ENCODE measurements at places on chromosomes 5 and 9.

- DNase-seq: no peak
Measured at GRCh38 chr5:13558408-13558807, 386.1 kb downstream of the DNAH5 start.

- no peak for DNase-seq
Measured at GRCh38 chr9:116365056-116365471, 211.5 kb downstream of the PAPPA start.

DNA sequence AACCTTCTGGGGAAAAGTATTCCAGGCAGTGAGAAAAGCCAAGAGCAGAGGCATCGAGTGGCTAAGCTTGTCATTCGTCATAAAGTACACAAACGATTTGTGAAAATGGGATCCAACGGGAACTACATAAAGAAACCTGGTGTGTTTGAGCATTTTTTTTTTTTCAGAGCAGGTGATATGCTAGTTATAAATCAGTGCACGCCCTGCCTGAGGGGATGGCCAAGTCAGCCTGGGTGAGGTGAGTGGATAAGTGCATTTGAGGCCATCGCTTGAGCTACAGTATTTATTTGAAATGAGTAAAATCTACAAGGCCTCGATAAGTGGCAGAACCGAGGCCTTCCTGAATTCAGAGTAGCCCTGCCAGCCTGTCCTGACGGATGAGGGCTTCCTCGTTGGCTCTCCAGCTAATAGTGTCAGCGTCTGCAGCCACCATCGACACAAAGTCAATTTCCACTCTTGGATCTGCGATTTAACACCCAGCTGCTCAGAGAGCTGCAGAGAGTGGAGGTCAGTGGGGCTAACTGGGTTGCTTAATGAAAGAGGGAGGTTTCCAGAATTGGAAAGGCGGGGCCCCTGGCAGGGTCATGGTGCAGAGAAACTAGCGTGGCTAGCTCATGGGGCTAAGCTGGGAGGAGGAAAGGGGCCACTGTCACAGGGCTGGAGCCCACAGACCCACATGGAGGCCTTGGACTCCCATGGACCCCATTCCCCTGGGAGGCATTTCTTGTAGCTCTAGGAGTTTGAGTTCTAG lies 27.3 kb downstream of the PPARGC1B start:
- DNase-seq: no peak

- no peak for DNase-seq
Measured at GRCh38 chr9:2065704-2066103, 50.6 kb downstream of the SMARCA2 start.

- DNase-seq: no peak
Measured at GRCh38 chr5:140551872-140552271, 4.4 kb downstream of the EIF4EBP3 start.

GRCh38 chr5:138705007-138705406 lies 48.2 kb upstream of the CTNNA1 start:
- DNase-seq: no peak

DNA sequence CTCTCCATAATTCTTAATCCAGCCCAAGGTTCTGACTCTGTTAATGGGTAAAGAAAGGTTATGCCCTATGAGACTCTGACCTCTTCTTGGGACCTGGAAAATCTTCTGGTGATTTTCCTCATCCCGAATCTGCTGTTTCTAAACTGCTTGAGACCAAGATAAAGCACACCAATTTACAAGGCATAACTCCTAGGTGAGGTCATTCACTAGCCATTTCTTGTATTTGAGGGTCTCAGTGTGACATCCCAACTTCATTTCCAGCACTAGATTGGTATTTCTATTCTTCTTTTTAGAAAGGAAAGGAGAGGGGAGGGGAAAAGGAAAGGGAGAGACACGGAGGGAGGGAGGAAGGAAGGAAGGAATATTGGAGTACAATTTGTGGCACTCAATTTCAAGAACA lies 51.6 kb downstream of the SLC1A1 start:
- no peak for DNase-seq

GRCh38 chr5:3301306-3301705 lies 294.3 kb upstream of the IRX1 start:
- no peak for DNase-seq

DNA sequence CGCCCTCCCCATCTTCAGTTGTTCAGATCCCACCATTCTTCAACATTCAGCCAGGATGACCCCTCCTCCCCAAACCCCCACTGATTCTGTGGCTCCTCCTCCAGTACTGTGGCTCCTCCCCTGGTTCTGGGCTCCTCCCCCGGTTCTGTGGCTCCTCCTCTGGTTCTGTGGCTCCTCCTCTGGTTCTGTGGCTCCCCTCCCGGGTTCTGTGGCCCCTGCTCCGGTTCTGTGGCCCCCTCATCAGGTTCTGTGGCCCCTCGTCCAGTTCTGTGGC lies 32.8 kb downstream of the C5orf15 start:
- DNase-seq: no peak

DNA sequence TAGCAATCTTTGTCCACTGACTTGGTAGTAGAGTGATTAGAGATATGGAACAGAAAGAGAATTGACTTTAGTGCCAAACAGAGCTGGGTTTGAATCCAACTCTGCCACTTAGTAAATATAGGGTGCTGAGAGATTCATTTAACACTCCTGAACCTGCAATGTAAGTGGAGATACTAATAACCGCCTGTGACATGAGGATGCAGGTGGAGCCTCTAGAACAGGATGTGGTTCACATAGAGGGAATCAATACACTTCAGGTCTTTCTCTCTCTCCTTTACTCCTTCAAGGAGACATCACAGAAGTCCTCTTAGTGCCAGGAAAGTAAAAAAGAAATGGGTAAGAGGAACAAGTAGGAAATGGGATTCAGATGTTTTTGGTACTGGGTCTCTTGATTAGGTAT lies 49.8 kb downstream of the TRPM3 start:
- DNase-seq: no peak

- no peak for DNase-seq
Measured at GRCh38 chr9:88628811-88629210, 93.8 kb downstream of the NXNL2 start.

DNA sequence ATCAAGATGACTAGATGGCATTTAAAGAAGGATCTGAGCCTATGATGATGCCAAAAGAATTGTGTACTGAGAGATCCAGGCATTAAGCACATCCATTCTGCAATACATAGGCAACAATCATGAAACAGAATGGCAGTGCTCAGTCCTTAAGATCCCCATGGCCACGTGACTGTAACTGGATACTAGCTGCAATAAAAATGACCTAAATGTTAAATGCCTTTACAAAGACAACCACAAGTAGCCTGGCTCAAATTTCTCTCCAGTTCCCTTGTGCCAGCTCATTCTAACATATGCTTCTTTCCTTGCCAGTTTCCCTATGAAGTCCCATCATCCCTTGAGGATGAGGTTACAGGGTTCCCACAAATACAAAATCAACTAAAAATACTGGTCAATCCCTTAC lies 148.3 kb upstream of the GHR start:
- no peak for DNase-seq

DNA sequence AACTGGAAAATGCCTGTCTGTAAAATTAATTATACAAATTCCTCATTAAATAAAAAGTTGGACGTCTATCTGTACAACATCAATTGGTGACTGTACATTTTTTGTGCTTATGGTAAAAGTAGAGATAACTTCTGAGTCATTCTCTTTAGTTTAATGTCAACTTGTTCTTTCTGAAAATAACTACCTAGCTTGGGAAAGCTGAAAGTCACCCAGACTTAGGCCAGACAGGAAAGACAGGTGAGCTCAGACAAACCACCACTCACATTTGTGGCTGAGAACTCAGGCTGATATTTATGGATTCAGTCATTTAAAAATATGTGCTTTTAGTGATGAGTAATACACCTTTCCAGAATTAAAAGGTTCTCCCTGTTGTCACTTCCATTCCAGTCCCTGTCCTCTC lies 31.9 kb upstream of the ENTREP1 start:
- no peak for DNase-seq

- no peak for DNase-seq
Measured at GRCh38 chr9:134637696-134638501, 3.7 kb upstream of the COL5A1 start.

- no peak for DNase-seq
Measured at GRCh38 chr5:22050931-22051330, 802.2 kb downstream of the CDH12 start.

DNA sequence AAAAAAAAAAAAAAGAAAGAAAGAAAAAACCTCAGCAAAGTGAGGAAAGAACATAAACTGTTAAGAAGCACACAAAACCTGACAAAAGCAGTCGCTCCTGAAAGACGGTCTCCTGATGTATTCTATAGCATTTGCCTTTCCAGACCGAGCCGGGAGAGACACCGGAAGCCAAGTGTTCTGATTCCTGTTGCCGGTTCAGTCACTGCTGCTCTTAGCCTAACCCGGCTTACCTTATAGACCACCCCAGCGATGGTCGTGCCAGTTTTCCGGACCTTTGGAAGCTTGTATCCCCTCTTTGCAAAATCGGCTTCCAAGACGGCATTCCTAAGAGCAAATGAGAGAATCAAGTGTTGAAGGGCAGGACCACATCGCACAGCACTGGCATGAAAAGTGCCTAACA lies 630 bp downstream of the PSMB7 start:
- DNase-seq: no peak

DNA sequence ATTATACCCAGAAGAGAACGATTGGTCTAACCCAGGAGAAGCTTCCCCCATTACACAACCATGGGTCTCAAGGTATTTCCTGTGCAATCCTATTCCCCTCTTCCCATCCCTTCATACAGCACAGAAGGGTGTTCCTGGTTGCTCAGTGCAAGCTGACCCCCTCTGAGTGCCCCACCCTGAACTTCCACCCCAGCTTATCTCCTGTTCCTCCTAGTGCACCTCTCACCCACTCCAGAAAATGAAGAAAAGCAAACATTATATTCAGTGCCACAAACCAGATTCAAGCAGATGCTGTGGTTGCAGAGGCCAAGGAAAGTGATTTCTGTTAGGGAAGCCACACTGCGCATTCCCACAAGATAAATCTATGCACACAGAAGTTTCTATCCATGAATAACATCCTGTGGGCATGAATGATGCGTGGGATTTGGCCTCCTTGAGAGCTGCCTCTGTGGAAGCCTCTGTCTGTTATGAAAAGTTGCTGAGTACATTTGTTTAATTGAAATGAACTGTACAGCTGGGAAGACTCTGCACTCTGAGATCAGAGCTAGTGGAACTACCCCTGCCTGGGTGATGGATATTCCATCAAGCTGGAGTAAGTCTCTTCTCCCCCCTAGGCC lies 2.2 kb upstream of the OR2S2 start:
- no peak for DNase-seq

DNA sequence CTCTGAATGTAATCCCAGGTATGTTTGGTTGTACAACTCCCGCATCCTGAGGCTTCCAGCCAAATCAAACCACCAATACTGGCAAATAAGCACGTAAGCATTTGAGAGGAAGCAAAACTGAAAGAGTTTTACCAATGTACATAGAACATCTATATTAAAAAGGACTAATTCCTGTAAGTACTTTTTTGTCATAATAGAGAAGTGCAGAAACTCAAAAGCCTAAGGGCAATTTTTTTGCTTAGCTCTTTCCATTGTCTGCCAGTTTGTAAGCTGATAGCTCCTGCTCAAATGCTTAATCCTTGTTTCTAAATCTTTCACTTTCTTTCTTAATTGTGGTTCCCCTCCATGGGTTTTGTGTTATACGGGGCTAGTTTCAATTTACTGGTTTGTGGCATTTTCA lies 1151.8 kb downstream of the CDH12 start:
- no peak for DNase-seq

DNA sequence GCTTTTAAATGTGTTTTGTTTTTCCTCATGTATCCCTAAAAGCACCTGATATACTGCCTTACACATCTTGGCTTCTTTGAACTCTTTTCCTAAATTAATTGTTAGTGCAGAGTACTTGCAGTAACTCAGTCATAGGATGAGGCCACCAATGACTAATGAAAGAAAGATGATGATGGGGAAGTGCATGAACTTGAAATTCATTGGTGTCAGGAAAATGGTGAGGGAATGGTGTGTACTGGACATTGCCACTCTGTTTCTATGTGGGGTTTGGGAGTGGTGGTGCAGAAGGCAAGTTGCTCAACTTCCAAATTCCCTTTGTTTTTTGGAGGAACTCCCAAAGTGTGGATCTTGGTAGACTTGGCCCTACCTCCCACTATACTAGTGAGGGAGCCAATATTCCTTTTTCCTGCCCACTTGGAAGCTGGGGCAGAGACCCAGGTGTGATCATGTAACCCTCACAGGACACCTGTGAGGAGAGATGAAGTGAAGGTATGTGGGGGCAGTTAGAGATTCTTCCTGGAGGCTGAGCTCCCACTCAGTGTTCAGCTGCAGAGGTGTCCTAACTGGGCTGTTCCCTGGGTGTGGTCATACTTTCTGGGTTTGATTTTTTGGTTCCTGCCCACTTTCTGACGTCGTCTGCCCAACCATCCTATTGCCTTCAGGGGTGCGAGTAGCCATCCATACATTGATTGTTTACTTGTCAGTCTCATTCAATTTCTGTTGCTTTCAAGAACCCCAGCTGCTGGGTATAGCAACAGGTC lies 298.5 kb downstream of the MAST4 start:
- DNase-seq: no peak

DNA sequence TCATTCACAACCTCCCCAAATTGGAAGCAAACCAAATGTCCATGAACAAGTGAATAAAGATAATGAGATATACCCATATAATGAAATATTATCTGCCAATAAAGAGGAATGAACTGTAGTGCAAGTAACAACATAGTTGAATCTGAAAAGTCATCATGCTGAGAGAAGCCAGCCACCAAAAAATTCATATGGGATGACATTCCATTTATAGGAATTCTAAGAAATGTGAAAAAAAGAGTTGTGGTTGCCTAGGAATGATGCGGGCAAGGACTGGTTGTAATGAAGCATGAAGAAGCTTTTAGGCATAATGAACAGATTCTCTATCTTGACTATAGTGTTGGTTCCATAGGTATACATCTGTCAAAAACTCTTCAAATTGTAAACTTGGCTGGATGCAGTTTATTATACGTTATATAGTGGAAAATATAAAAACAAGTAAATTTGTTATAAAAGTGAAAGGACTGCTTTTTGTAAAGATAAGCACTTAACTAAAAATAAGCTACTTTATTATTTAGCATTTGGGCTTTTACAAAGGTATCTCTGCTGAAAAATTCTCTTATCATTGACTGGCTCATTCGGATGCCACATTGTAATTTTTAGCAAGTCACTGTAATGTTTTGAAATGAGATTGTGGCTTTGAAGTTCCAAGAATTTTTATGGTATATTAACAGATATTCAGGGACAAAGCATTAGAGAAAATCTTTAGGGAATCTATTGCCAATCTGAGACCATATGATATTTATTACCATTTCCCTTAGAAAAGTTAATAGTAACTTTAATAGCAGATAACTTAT lies 21.2 kb upstream of the TTC23L start:
- no peak for DNase-seq

GRCh38 chr9:108766626-108767161 lies 89.1 kb downstream of the ACTL7B start:
- DNase-seq: no peak
